Left renal pelvis (tissue), 4 donors: ENCODE measurements at places on chromosomes 1 and 21. TPM values are rescaled to one million over a fixed set of nuclear protein-coding genes. Genes with fewer than 3 reads are reported as not detected.
A peak's percentile ranks its signal among the peaks of the same experiment; 100 is the strongest.

COL8A2 gene
- polyA plus RNA-seq, result 44.0 TPM

DNA sequence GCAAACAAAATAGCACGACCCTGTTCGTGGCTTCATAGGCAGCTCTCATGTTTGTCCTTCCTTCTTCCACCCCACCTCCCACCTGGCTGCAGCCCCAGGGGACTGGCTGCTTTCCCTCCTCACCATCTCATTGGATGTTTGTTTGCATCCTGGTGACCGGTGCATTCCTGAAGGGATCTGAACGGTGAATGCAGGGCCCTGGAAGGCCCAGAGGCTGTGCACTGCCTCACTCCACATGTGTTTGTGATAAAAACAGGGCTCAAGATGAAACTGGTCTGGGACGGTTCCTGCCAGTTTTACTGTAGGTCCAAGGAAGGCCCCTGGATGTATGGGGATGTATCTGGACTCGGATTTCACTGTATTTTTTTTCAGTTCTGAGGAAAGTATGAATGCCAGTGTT lies 42.8 kb downstream of the CNN3 start:
- no peak for DNase-seq

DNA sequence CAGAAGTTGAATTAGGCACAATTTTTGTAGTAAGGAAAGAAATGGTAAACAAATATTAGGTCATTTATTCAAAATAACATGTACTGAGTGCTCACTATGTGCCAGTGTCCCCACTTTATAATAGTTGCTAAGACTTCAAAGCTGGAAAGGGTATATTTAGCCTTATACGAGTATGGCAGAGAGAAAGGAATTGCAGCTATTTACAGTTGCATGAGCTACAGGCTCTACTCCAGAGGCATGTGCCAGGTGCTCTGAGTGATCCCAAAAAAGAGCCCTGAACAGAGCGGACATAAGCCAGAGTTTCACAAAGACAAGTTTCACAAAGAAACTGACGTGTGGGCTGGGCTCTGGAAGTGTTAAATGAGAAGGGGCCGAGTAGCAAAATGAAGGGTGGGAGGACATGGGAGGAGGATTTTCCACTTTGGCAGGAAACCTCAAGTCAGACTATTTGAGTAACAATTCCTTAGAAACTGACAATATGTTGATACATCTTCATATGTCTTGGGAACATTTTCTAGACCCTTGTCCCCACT lies 40.9 kb downstream of the FASLG start:
- no peak for DNase-seq

DNA sequence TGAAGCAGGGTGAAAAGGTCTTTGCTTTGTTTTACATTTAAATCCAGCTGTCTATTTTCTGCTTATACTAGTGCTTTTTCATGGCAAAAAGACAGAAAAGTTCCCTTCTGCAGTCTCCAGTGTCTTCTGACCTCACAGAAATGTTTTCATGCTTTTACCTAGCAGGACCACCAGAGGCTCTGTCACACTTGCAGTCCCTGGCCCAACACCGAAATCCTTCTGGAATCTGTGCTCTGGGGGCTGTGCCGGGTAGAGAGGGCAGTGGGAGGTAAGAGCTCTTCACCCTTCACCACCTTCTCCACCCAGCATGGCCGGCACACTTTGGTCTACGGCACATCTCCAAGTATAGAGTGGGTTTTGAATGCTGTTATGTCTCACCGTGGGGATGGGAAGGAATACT lies 20.8 kb downstream of the GNAT2 start:
- DNase-seq, result no peak

GRCh38 chr1:6601049-6601922 lies 1.4 kb downstream of the KLHL21 start:
- no peak for DNase-seq

DNA sequence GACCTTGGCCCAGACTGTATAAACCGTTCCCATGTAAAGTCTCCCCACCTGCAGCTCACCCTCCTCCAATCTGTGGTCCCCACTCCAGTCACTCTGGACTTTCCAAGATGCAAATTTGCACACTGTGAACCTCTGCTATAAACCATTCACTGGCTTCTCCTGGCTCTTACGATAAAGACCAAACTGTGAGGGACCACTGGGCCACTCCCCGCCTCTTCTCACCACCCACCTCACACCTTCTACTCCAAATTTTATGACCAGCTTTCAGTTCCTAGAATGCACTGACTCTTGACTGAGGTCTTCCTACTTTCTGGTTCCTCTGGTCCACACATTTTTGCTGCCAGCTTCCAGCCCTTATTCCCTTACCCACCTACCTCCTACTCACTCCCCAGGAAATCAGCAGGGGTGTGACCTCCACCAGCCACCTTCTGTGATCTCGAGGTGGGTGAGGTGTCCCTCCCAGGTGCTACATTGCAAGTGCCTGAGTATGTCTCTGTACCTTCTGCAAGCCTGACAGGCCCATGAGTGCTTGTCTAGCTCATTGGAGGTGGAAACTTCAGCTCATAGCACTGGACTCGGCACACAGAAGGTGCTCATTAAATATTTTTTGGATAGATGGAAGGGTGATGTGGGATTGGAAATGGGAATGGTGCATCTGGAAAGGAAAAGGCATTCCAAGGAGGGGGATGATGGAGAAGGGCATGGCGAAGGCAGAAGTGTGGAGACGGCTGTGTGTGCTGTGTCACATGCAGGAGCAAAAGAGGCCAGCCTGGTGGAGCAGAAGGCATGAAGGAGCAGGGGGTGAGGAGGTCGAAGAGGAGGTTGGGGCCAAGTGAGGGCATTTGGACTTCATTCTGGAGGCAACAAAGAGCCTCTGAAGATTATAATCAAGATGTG lies 15.6 kb upstream of the CSF1 start:
- DNase-seq, result no peak

DNA sequence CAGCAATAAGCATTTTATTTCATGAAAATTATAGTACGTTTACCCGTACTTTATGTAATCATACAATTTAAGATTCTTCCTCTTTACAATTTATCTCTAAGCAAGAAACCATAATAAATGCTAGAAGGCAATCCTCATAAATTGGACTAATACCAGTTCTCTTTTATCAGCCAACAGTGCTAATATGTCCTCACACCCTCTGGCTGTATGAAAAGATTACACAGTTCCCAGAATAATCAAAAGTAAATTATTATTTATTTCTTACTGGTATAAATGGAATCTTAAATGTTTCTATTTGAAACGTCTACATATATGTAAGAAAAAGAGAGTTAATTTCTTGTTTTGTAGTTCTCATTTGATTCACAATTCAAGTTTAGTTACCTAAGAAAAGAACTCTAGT lies 3.1 kb upstream of the CDKN2C start:
- DNase-seq, result no peak

DNA sequence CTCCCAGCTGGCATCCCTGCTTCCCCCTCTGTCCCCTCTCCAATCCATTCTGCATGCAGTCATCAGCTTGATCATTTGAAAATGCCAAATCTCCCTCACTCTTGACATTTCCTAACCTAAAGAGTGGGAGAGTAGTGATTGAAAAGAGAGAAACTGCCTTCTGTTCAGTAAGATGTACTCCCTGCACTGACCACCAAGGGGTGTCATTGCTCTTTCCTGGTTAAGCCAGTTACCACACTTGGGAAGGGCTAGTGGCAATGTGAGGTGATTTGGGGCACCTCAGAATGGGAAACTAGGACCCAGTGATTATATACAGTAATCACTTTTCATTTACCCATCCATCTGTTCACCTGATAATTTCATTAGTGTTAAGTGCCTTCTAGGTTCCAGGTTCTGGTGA lies 6.9 kb upstream of the TMEM269 start:
- DNase-seq, result no peak

NR0B2 gene
- polyA plus RNA-seq, result 0.27 TPM

DNA sequence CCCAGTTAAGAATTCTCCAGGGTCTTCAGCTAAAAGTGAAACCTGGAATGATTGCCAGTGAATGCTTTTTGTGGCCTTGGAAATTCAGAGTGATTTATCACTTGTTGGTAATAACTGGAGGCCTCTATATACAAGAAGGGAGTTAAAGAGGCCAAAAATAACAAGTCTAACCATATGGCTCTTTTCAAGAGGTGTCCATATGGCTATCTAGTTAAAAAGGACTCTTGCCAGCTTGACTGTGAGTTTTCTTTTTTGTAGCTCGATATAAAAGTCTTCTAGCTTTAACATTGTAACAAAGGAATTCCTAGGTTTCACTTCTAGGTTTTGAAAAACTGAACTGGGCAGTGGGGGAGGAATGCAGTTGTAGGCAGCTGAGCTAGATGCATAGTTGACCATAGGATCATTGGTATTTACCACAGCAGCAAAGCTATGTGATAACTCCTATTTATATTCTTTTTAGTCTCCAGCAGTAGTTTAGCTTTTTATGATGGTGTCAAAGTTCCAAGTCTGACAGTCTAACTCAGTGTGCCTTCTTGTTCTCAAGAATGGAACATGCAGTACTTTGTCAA lies 44.4 kb downstream of the CACHD1 start:
- peak; percentile 75 for DNase-seq

KIF14 gene
- 7.4 TPM for polyA plus RNA-seq

- DNase-seq, result no peak
Observed at GRCh38 chr1:229336345-229336744, 6.5 kb downstream of the CCSAP start.

DNA sequence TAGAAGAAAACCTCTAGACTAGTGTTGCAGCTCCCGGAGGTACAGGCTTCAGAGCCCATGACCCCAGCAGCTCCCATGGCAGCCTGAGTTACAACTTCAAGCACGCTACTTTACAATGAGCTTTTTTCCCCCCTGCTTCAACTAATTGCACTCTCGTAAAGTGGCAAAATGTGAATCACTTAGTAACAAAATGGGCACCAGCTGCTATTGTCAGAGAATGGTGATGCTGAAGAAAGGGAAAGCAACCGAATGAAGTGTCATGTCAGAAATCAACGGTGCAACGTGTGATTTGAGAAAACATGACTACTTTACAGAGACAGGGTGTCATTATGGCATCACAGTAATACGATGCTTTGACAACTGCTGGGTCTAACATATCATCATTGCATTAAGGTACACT lies 40.5 kb downstream of the ESRRG start:
- no peak for DNase-seq

AUNIP gene
- 4.5 TPM for polyA plus RNA-seq

DNA sequence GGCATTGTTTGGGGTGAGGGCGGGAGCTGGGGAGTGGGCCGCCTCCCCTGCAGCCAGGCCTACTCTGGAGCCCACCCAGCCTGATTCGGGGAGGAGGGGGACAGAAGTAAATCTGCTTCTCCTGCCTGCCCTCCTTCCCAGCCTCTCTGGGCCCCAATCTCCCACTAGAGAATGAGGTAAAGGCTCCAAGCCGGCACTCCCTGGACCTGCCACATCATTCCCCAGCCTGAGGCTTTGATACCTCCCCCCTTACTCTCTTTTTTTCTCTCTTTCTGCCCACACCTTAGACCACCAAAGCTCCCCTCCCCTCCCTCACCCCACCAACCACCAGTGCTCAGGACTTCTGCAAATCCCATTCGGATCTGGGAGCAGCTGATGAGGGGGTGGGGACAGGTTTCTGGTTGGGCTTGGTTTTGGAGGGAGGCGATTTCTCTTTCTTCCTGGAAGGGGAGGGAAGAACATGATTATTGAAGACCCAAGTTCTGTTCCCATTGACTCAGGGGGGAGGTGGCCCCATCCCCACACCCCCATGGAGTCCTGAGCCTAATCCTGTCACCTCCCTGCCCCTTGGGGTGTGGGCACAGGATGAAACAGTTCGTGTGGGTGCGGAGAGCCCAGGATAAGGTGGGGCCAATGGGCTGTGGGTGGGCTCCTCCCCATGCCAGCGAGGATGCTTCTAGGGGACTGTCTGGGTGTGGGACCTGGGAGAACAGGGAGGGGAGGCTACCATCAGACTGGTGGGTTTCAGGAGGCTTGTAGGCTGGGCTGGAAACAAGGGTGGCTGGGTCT lies 1.3 kb downstream of the MAP7D1 start:
- no peak for DNase-seq

SLC44A5 gene
- polyA plus RNA-seq, result 13.0 TPM

DNA sequence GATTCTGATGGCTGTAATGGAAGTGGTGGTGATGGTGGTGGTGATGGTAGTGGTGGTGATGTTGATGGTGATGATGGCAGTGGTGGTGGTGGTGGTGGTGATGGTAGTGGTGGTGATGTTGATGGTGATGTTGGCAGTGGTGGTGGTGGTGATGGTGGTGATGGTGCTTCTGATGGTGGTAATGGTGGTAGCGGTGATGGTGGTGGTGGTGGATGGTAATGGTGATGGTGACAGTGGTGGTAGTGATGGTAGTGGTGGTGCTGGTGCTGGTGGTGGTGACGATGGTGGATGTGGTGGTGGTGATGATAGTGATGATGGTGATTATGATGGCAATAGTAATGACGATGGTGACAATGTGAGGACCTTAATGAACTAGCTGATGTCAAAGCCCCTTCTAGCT lies 35.6 kb upstream of the LRRC3 start:
- DNase-seq, result no peak

DNA sequence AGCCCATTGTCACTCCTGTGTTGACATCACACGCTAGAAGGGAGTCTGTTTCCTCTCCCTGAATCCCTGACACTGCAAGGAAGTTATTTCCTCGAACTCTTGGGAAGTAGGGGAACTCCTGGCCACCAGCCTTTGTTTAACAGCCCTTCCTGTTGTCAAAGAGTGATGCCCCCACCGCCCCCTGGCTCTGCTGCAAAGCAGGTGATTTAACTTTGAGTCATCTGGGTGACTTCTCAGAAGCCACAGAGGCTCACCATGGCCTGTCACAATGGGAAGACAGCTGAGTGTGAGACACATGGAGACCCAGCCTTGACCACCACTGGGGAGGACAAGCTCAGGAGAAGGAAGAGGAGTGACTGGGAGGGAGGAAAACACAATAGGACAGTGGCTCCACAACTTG lies 182.8 kb downstream of the PSMG1 start:
- no peak for DNase-seq

- DNase-seq, result no peak
Observed at GRCh38 chr1:22208268-22208972, 65.5 kb upstream of the WNT4 start.

GRCh38 chr1:172640111-172640510 lies 18.8 kb upstream of the FASLG start:
- no peak for DNase-seq

LORICRIN gene
- polyA plus RNA-seq, result not detected

- no peak for DNase-seq
Observed at GRCh38 chr1:177077006-177077405, 87.5 kb downstream of the ASTN1 start.

VAMP4 gene
- 17.9 TPM for polyA plus RNA-seq
